Cardiac septum (tissue), 1 donor: ENCODE measurements at places on chromosomes 12 and 14. TPM values are rescaled to one million over a fixed set of nuclear protein-coding genes. Genes with fewer than 3 reads are reported as not detected.
A peak's percentile ranks its signal among the peaks of the same experiment; 100 is the strongest.

DNA sequence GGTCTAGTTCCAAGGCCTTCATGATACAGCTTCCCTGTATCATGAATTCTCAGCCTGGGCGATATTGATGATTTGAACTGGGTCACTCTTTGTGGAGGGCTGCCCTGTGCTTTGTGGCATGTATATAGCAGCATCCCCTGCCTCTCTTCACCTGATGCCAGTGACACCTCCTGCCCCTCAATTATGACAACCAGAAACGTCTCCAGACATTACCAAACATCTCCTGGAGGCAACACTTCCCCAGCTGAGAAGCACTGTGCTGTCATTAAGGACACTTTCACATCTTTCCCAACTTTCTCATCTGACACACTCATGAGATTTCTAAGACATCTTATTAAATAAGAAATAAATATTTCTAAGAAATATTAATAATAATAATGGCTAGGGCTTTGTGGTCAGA, 315.3 kb downstream of the BCL11B start:
- peak; percentile 46 for DNase-seq

DNA sequence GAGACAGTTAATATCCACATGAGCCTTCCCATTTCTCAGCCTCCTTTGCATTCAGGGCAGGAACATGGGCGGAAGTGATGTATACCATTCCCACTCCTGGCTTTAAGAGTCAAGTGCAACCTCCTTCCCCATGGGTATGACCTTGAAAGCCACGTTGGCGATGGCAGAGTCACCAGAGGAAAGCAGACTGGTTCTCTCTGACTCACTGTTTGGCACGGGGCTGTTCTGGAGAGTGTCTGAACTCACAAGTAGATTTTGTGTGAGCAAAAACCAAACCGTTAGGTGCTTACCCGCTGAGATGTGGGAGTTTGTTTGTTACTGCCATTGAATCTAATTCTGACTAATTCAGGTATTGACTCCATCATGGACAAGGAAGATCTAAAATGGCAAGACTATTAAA, 36.7 kb upstream of the PZP start:
- DNase-seq = no peak

GRCh38 chr12:109693653-109694600, 19.7 kb upstream of the FAM222A start:
- DNase-seq = no peak

KCNH3 gene
- total RNA-seq = 0.97 TPM

DNA sequence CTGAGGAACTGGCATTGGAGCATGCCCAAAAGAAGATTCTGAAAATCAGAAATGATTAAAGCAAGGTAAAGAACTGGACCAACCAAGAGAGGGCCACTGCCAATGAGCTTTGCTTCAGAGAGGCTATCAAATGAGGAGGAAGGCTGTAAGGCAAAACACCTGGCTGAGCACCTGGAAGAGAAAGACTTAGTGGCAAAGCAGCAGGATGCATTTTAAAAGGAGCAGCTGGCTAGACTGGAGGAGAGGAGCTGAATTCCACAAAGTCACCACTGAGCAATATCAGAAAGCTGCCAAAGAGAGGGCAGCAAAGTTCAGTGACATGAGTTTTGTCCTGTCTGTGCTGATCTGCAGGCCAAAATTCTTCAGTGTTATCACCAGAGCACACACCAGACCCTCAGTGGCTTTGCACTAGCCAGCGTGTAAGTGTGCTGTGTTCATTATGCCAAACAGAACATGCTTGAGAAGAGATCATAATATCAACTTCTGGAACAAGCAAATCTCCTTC, 338.7 kb downstream of the TRHDE start:
- no peak for DNase-seq

DNA sequence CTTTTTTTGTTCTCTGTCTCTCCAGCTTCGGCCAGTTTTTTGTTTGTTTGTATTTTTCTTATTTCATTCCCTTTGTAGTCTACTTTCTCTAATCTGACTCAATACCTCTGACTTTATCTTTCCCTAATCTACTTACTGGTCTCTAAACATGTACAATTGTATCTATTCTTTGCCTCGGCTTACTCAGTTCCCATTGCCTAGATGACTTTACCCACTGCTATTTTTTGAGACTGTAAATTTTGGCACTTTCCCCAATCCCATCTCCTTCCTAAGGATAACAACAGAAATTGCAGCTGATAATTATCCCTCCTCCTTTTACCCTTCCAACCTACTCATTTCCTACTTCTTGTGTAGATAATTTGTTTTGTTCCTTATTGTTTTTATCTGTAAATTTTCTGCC, 511.1 kb downstream of the RPL10L start:
- DNase-seq = no peak

- DNase-seq = no peak
Observed at GRCh38 chr14:32382704-32383103, 53.6 kb downstream of the AKAP6 start.

DNA sequence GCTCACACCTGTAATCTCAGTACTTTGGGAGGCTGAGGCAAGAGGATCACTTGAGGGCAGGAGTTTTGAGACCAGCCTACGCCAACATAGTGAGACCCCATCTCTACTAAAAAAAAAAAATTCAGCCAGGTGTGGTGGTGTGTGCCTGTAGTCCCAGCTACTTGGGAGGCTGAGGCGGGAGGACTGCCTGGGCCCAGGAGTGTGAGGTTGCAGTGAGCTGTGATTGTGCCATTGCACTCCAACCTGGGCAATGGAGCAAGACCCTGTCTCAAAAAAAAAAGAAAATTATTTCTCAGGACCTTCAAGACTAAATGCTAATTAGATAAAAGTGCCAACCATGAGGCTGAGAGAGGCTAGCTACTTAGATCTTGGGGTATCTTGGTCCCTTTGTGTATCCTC, 23.5 kb downstream of the OTUB2 start:
- DNase-seq = no peak
